Stimulated activated CD4-positive, alpha-beta T cell treated with anti-CD3 and anti-CD28 coated beads, TNF-alpha, amount 100 ng/mL, for 1 hour (primary cell): ENCODE measurements at places on chromosomes 12 and 14.

GRCh38 chr14:92472860-92473259 lies 40.7 kb upstream of the RIN3 start:
- DNase-seq: no peak

DNA sequence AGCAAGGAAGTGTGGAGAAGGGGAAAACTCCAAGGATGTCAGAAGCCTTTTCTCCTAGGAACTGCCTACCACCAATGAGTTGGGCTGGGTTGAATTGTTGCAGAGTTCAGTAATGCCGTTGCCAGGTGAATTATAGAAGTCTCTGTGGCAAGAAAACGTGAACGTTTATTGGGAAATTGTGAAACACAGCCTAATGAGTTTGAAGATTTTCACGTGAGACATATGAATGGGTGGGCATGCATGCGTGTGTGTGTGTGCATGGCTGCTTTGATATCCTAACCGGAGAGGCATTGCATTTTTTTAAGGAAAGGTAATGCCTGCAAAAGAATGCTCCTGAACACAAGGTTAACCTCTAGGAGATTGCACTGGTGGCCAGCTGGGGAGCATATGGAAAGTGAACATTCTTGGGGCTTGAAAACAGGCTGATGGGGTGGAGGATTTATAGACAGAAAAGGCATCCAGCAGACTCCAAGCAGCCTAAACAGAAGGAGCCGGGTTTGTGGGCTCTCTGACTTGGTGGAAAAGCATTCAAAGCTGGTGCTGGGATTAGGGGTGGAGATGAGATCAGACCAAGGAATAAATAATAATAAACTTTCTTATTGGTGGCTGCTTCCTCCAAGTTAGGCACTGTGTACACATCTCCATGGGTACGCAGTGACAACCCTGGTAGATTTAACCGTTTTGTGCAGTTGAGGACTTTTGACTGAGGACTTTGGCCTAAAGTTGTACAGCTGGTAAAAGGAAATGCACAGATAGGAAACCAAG lies 67.8 kb downstream of the NTF3 start:
- DNase-seq: no peak

GRCh38 chr12:39319180-39319579 lies 123.7 kb downstream of the KIF21A start:
- no peak for DNase-seq

DNA sequence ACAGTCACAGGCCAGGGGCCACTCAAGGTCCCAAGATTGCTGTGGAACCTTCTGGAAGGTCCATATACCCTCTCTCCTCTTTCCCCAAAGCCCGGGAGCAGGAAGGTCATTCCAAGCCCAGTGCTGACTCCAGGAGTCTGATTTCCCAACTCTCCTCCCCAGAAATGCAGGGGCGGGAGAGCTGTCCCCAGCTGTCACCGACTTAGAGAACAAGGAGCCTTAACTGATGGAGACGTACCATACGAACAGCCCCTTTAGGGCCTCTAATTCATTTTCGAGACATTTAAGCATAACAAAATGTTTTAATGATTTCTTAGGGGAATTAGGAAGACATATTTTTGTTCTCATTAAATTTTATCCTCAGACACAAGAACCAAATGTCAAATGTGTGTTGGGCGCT lies 99.2 kb downstream of the PHETA1 start:
- DNase-seq: no peak

DNA sequence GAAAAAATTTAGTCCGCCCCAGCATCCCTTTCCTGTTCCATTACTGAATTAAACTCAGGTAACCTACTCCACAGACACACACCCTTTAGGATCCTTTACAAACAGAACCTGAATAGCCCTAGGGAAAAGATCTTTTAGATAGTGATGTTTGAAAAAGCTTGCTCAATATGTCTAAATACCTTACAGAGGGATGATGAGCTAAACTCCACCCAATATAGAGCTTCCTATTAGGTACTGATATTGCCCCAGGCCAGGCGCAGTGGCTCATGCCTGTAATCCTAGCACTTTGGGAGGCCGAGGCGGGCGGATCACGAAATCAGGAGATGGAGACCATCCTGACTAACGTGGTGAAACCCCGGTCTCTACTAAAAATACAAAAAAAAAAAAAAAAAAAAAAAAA lies 50.1 kb downstream of the FERMT2 start:
- no peak for DNase-seq

DNA sequence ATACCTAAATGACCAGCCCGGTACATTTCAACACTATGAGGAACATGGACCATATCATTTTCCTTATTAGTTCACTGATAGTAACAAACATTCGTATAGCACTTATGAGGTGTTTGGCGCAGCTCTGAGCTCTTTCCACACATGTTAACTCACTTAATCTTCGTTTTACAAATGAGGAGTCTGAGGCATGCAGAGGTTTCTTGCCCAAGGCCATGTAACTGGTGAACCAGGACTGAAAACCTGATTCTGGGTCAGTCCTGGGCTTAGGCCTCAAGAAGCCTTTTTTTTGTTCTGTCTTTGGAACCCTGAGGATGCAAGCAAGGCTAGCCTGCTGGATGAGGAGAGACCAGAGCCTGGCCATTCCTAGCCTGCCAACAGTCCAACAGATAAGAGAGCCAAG lies 55.0 kb downstream of the C14orf132 start:
- no peak for DNase-seq

DNA sequence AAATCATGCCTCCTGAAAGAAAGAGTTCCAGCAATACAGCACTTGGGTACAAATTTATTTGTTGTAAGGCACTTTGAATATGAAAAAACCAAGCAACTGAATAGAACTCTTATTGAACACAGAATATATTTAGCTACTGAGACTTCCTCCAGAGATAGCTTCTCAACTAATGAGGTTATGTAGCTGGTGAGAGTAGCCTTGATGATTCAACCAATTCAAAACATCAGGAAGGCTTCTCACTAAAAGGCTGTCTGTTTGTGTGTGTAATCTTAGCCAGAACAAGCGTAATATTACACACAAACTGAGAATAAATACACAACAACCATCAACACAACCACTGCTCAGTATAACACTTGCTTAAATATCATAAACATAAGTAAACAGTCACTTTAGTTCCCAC lies 20.4 kb downstream of the EIF2B2 start:
- DNase-seq: no peak

GRCh38 chr14:53147208-53147607 lies 5.9 kb downstream of the DDHD1 start:
- DNase-seq: no peak

DNA sequence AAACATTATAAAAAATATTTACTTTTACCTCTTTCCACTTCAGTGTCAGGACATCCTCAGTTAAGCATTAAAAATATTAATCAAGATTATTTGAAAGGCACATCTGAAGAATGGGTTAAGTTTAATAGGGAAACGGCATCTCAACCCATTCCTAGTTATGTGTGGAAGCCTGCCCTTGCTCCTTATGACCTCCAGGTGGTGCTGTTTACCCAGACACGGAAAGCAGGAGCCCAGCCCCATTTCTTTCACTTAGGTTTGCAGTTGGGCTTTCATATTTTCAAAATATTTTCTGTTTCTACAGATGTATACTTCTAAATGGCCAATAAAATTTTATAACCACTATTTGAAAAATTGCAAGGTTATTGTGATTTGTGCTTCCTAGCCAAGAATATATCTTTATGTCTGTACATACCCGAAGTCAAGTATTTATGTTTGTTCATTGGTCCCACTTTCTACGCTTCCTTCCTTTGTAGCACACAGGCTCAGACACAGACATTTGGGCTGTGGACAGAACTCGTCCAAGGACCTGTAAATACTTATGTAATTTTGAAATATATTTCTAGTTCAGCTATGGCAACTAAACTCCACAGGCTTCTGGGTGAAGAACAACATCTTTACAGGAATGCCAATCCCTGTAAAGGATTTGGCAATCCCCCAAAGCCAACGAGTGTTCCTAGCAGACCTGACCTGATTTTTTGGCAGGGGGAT lies 247.1 kb downstream of the AKAP6 start:
- no peak for DNase-seq

GRCh38 chr14:105030836-105031396 lies 10.0 kb upstream of the CDCA4 start:
- no peak for DNase-seq

DNA sequence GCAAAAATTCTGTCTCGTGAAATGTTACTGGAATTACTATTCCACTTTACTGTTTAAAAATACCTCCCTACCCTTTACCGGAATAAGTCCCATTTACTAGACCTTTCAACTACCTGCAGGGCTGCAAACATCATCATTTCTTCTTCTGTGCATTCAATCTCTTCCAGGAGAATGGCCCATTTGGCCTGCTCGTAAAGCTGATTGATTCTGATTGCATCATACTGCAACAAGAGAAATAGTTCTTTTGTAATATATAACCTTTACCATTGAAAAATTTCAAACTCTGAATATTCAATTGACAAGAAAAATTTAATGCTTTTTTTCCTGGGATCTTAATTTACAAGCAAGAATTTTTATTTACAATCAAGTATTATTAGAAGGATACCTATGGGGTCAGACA lies 72.4 kb downstream of the FERMT2 start:
- no peak for DNase-seq

DNA sequence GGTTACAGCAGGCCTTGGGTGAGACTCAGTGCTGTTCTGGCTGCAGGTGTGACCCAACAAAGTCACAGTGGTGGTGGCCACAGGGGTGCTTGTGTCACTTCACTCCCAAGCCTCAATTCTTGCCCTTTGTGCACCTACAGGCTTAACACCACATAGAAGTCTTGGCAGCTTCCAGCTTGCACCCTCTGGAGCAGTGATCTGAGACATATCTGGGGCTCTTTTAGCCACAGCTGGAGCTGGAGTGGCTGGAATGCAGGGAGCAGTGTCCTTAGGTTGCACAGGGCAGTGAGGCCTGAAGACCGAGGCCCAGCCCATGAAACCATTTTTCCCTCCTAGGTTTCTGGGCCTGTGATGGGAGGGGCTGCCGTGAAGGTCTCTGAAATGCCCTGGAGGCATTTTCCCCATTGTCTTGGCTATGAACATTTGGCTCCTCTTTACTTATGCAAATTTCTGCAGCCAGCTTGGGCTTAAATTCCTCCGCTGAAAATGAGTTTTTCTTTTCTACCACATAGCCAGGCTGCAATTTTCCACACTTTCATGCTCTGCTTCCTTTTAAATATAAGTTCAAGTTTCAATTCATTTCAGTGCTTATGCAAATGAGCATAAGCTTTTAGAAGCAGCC lies 37.7 kb downstream of the ADAM21 start:
- no peak for DNase-seq

GRCh38 chr12:77243345-77243744 lies 178.0 kb upstream of the E2F7 start:
- DNase-seq: no peak

- no peak for DNase-seq
Measured at GRCh38 chr12:71503579-71504391, 64.2 kb downstream of the LGR5 start.

GRCh38 chr12:26696613-26697092 lies 136.3 kb downstream of the ITPR2 start:
- DNase-seq: no peak

- no peak for DNase-seq
Measured at GRCh38 chr14:99450266-99450665, 30.4 kb downstream of the SETD3 start.

DNA sequence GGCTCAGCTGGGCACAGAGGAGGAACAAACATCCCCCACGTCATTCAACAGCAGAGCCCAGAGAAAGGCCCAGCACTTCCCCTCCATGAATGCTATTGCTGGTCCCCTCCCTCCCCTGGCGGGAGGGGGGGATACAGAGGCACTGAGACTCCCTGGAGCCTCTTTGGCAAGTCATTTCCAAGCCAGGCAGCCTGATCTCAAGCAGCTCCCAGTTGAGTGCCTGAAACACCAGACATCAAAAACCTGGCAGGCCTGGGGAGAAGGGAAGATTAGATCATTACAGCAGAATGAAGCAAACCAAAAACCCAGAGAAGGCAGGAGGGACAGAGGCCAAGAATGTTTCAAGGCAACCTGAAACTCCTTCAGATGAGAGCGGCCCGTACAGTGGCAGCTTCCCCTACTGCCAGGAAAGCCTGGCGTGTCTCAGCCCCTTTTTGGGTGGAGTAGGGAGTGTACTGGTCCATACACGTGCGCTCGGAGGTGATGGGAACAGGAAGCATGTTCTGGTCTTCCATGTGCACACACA lies 92.1 kb downstream of the LRRC74A start:
- DNase-seq: no peak

GRCh38 chr14:100237735-100238418 lies 1.1 kb upstream of the YY1 start:
- no peak for DNase-seq
